T-helper 2 cell treated with Interferon-gamma antibody and Interleukin-4, amounts not matched to agents 5 μg/mL and 100 μg/mL, for 36 hours (primary cell): ENCODE measurements at places on chromosomes 5 and 9.

DNA sequence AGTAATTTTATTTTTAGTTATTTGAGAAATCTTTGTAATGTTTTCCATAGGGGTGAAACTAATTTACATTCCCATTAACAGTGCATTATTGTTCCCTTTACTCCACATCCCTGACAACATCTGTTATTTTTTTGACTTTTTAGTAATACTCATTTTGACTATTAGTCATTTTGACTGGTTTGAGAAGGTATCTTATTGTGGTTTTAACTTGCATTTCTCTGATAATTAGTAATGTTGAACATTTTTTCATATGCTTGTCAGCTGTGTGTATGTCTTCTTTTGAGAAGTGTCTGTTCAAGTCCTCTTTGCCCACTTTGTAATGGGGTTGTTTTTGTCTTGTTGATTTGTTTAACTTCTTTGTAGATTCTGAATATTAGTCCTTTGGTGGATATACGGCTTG lies 27.5 kb downstream of the CCDC152 start:
- no peak for DNase-seq

DNA sequence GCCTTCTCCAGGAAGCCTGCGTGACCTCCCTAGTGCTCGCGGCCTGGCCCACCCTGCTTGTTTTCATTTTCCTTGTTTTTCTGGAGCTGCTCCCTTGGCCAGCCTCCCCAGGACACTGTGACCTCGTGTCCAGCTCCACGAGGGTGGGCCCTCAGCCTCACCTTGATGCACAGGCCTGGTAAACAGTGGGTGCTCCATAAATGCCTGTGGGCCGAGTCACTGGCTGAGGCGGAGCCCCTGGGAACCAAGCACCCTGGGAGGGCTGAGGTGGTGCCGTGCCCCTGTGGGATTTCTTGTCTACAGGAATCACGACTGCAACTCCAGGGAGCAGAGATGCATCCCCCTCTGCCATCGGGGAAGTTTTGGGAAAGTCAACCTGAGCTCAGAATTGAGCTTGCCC lies 17.2 kb downstream of the FAM163B start:
- DNase-seq = no peak

GRCh38 chr5:151270599-151270998 lies 17.6 kb downstream of the GM2A start:
- DNase-seq = peak; percentile 39

GRCh38 chr5:75935572-75935971 lies 147.6 kb upstream of the SV2C start:
- DNase-seq = no peak

DNA sequence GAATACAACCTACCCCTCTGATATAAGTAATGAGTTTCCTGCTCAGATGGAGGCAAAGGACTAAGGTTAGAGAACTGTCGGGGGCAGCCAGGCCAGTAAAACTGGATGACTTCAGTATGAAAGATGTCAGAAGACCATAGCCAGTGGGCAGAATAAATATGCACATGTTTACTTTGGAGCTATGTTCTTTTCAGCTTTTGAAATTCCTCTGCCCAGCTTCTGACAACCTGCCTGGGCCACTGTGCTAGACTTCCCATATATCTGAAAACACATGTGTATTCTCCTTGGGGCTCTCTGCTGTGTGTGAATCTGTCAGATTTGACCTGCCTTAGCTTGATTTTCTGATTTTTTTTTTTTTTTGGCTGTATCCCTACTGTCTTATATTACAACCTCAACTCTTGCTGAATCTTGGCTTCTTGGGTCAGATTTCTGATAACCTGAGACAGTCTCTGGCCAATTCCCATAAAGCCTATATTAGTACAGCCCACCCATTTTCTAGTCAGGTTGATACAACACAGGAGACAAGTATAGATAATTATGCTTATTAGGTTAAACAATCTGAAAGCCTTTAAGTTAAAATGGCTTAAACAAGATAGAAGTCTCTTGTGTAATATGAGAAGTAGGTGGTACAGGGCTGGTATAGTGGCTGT lies 76.6 kb upstream of the PRLR start:
- DNase-seq = no peak

DNA sequence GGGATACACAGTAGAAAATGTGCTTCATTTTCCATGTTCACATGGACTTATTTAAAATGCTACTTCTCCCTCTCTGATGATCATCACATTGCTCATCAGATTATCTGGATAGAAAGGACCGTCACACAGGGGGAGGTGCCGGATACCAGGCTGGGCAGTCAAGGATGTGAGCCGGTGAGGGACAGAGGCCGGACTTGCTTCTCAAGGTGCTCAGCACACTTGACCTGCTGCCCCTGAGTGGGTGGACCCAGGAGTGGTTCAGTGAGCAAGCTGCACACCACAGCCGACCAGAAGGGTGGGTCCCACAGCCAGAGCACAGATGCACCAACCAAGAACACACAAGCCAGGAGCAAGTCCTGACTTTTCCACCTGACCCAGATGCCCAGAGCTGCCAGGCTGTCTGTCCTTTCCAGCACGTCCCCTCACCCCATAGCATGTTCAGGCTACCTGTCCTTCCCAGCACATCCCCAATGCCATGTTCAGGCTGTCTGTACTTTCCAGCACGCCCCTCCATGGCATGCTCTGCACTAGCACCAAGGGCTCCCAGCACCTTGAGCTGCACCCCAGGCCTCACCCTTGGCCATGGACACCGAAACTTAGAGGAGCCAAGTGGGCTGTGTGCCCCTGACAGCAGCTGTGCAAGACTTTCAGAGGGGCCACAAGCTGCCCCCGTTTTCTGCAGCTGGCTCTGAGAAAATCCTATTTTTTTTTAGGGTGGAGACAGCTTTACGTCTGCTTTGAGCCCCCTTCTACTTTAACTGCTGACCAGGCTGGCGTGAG lies 77.8 kb downstream of the SECISBP2 start:
- DNase-seq = no peak

DNA sequence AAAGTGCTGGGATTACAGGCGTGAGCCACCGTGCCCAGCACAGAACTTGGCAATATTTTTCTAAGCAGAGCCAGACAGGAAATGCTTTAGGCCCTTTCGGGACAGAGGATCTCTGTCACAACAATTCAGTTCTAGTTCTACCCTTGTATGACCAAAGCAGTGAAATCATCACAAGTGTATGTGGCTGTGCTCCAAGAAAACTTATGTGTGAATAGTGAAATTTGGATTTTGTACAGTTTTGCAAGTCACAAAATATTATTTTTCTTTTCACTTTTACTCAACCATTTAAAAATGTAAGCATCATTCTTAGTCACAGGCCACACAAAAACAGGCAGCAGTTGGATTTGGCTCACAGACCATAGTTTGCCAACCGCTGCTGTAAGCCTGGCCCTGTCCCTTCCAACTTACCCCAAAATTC lies 20.4 kb upstream of the PRUNE2 start:
- no peak for DNase-seq

DNA sequence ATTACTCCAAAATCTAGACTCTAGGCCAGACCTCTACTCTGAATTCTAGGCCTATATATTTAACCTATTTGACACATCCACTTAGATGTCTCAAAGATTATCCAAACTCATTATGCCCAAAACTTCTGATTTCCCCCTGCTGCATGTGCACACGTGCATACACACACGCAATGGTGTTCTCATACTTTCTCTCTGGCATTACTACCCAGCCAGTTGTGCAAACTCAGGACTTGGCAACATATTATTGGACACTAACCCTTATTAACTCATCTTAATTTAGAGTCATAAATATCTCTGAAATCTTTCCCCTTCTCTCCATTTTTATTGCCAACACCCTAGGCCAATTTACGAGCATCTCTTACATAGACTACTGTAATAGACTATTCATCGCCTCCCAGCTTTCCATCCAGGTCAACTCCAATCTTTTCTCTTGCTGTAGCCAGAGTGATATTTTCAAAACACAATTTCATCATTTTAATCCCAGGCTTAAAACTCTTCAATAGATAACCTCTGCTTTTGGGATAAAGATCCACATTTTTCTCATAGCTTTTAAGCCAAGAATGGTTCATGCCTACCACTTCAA lies 141.2 kb upstream of the VLDLR start:
- no peak for DNase-seq

GRCh38 chr5:142012186-142012785 lies 541 bp downstream of the GNPDA1 start:
- DNase-seq = no peak

DNA sequence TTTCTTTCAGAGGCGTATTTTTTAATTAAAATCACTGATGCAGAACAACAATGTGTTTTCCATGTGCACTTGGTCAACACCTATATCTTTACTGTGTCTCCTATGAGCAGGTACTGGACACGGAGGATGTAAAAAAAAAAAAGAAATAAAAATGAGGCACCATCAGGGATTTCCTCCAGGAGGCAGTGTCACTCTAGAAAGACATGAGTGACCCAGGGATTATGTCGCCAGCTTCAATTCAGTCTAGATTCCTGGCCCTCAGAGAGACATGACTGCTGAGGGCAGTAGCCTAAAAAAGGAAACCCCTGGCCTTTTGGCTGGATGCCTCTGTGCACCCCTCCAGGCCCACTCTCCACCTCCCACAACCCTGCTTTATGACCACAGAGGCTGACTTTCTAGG lies 18.3 kb upstream of the IL33 start:
- no peak for DNase-seq

- DNase-seq = no peak
Measured at GRCh38 chr5:32014096-32014745, 159.9 kb downstream of the GOLPH3 start.

DNA sequence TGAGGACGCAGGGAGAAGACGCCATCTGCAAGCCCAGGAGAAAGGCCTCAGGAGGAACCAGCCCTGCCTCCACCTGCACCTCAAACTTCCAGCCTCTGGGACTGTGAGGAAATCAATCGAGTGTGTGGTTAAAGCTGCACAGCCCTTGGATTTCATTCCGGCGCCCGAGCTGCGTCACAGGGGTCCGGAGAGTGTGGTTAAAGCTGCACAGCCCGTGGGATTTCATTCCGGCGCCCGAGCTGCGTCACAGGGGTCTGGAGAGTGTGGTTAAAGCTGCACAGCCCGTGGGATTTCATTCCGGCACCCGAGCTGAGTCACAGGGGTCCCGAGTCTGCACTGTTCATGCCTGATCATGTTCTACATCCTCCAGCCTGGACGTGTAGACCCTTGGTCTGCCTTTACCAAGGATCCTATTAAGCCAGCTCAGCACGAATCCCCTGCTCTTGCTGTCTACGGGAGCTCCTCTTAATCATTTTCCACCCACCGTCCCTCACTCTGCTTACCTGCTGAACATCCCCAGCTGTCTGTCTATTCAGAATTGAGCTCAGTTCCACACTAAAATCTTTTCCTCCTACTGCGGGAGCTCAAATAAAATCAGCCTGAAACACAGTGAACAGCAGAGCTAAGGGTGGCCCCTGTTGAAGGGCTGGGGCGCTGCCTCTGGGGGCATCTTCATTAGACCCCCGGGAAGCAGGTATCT lies 73.0 kb upstream of the OLFM1 start:
- no peak for DNase-seq

DNA sequence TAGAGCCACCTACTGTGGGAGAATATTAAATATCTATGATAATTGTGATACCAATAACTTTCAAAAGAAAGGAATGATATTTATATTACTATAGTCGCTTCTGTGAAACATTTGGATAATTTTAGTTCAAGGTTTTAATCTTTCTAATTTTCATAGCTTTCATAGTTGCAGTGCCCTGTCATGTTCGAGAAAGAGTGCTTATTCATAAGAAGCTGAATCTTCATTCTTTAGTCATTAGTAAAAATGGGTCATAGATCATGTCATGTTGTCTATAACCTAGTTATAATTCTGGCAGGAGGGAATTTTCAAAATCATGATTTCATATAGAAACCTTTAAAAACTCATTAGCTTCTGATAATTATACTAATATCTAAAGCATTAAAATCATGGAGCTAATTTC lies 685.6 kb downstream of the CETN3 start:
- DNase-seq = no peak

DNA sequence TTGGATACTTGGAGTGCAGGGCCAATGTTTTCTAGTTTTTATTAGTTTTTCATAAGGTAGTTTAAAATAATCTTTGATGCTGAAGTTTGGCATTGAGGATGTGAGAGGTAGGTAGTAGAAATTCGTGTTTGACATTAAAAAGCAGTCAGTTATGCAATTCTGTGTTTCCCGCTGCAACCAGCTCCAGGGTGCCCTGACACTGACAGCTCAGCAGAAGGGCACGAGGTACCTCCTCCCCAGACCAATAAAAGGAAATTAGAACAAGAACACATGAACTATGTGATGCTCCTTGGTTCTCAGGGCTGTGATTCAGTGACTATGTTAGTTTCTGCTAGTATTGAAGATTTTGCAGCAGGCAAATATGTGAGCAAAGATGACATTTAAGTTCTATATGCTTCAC lies 40.2 kb downstream of the NSUN2 start:
- DNase-seq = no peak

GRCh38 chr5:144333336-144333920 lies 162.8 kb downstream of the KCTD16 start:
- DNase-seq = no peak

GRCh38 chr5:172008111-172008455 lies 1.6 kb upstream of the FBXW11 start:
- DNase-seq = no peak

DNA sequence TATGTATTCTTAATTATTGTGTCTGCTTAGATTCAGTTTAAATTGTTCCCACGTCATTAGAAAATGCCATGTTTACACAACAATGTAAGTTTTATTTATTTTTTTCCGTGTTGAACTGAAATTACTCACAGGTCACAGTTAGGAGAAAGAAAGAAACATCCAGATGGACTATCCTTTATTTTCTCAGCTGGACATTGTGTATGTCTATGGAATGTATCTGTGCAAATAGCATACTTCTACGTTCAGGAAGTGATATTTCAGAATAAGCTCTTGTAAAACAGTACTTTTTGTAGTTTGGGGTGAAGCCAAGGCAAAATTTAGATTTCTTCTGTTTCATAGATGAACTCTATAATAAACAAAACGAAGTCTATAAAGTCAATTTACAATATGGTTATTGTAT lies 249.0 kb upstream of the ZNF608 start:
- no peak for DNase-seq

- peak; percentile 9 for DNase-seq
Measured at GRCh38 chr5:69414885-69415583, at the start of gene MARVELD2. Gene MARVELD2 (plus strand): TSS chr5:69415116. CDS start chr5:69419386, 4,270 bp downstream.

- no peak for DNase-seq
Measured at GRCh38 chr5:124418390-124418789, 328.0 kb downstream of the ZNF608 start.

DNA sequence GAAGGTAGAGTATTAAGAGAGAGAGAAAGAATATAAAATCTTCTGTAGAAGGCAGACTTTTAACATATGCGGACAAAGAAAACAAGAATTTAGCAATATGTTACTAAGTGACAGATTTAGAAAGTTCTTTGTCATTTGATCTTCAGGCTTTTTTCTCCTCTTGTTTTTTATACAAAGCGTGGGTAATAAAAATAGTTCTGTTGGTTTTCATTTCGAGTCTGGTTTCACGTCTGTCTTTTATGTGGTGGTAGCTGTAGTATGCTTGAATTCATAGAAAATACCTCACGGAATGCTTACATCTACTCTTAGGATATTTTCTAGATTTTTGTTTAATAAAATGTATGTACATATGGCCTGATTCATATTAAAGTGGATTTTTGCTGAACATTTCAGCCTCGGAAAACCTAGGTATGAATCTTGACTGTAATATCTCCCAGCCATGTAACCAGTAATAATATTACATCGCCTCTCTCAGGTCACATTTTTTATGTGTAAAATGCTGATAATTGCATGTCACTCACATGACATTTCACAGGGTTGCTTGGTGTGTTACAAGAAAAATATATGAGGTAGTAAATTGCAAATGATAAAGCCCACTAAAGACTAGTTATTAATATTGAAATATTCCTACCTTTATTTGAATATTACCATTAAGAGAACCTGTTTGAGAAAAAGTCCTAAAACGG lies 72.5 kb upstream of the TAF11L2 start:
- no peak for DNase-seq
